ENCODE measurements at places on chromosomes 12 and 14.
A peak's percentile ranks its signal among the peaks of the same experiment; 100 is the strongest.

GRCh38 chr12:46450279-46450748, 77.7 kb upstream of the SLC38A2 start:
- DNase-seq, result no peak

- no peak for DNase-seq
Observed at GRCh38 chr14:30129807-30130206, 202.2 kb upstream of the PRKD1 start.

DNA sequence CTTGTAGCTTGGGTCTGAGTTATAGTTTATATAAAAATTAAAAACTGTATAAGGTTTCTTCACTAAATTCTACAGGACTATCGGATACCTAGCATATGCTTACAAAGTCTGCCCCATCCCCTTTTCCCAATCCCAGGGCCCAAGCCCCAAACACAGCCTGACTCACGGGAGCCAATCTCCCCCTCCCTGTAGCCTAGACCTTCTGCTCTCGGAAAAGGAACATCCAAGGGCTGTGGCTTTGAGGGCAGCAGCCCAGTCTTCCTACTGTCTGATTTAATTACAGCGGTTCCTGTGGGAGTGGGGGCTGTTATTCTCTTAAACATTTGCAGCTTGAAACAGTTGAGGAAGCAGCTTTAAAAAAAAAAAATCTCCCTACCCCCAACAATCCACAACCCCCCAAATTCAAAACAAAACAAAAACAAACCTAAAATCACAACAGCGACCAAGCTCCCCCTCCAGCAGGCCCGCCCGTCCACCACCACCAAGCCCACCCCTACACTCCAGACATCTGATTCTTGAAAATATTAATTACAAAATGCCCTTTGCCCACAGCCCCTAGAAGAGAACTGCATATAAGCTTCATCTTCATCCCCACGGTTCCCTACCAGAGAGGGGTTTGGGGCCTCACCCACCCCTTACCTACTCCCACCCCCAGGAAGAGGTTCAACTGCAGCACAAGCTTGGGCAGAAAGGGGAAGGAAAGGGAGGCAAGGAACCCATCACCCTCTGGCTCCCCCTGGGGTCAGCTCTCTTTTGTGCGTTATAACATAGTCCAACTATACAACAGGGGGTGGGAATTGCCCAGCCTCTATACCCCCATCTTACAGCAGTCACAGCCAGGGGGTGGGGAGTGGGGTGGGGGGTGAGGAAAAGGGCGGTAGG, 1.1 kb upstream of the PRKAG1 start:
- no peak for DNase-seq

- DNase-seq, result no peak
Observed at GRCh38 chr12:116372815-116373214, 95.3 kb upstream of the MED13L start.

DNA sequence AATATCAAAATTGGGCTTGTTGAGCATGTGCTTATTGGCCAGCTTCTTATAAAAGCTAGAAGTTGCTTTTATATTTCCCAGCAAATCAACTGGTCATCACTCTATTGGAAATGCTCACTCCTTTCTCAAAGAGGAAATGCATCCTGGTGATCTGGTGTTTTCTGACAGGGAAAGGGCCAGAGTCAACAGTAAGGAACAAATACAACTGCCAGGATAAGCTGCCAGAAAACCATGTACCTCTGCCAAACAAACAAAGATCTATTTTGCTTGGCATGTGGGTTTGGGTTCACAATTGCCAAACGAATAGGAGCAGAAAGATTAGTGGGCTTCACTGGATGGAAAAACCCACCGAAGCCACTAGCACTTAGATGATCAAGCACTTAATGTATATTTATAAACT, 126.9 kb upstream of the PDZRN4 start:
- DNase-seq, result no peak

DNA sequence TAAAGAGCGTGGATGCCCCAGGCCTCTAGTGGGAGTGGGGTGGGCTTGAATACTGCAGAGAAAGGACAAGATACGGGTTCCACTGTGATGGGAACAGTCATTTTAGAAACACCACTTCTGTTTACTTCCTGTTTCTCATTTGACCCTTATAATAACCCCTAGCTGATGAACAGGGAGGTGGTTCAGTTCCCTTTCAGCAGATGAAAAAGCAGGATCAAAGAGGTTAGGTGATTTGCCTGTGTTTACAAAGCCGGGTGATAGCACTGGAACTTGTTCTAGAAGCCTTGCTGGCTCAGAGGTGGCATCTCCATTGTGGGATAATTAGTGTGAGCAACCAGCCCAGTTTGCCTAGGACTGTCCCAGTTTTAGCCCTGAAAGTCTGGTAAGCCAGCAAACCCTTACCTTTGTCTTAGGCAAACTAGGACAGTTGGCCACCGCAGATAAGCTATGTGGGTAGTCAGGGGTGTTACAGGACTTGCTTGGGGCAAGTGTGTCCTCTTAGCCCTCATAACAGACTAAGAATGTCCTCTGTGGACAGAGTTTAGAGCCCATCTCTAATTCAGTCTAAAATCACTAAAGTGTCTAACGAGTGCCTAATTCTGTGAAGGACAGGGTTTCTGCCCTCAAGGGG, 7.5 kb upstream of the LRP1-AS start:
- no peak for DNase-seq

- DNase-seq, result no peak
Observed at GRCh38 chr14:35998303-35998702, 172.2 kb downstream of the BRMS1L start.

GRCh38 chr12:52278575-52279421, 4.4 kb downstream of the KRT86 start:
- peak; percentile 42 for DNase-seq

Data from stimulated activated CD8-positive, alpha-beta memory T cell treated with anti-CD3 and anti-CD28 coated beads, Interleukin-4, amount 100 ng/mL, for 1 hour (primary cell).